Regular cardiac myocyte (primary cell): ENCODE measurements at places on chromosomes 12 and 14. TPM values are rescaled to one million over a fixed set of nuclear protein-coding genes. Genes with fewer than 3 reads are reported as not detected.

Gene SLC7A8
- total RNA-seq, result under 0.01 and 1.4 TPM in 2 replicates

Gene PRICKLE1
- 3.1 and 4.6 TPM in 2 replicates for total RNA-seq

Gene CIROP
- total RNA-seq, result not detected in 2 replicates

Gene MYF6
- not detected in 2 replicates for total RNA-seq

Gene SRRM4
- not detected in 2 replicates for total RNA-seq

Gene CLEC2A
- not detected in 2 replicates for total RNA-seq

Gene STYK1
- 2.0 and 4.8 TPM in 2 replicates for total RNA-seq
